ENCODE measurements at places on chromosomes 4 and X. TPM values are rescaled to one million over a fixed set of nuclear protein-coding genes. Genes with fewer than 3 reads are reported as not detected.

DNA sequence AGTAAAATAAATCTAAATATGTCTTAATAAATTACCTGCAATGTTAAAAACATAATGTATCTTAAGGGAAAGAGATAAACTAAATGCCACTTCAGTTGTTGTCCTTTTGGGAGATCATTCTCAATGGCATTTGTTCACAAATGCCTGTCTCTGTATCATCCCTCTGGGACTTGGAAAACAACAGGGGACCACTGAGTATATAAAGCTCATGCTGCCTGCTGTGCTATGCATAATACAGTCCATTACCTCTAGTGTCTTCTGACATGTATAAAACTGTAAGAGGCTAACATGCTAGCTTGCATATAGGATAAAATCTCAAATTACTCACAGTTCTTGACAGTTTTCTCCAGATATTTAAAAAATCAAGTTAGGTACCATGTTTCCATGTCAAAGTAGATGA, 503.9 kb downstream of the PDHA2 start:
- no peak for DNase-seq

GRCh38 chr4:138242076-138242833, at the start of gene SLC7A11:
Gene SLC7A11 (minus strand): TSS chr4:138242349. CDS start chr4:138242069, 280 bp downstream.
- DNase-seq = peak; percentile 27

RNF212 gene
- 7.0 TPM for polyA plus RNA-seq

SEPSECS gene
- 2.7 TPM for polyA plus RNA-seq

DNA sequence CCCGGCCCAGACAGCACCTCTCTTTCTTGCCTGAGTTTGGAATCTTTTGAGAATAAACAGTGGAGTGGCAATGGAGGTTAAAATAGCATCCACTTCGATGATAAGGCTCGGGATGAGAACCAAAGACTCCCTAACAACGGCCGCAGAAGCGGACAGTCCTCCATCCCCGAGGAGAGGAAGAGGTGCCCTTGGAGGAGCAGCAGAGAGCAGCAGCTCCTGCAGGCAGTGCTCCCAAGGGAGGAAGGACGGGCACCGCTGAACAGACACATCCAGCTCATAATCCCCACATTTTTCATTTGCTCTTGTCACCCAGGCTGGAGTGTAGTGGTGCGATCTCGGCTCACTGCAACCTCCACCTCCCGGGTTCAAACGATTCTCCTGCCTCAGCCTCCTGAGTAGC, 61.3 kb downstream of the DCTD start:
- DNase-seq = no peak

GRCh38 chrX:24055043-24055356, 244 bp downstream of the EIF2S3 start:
- no peak for DNase-seq

DNA sequence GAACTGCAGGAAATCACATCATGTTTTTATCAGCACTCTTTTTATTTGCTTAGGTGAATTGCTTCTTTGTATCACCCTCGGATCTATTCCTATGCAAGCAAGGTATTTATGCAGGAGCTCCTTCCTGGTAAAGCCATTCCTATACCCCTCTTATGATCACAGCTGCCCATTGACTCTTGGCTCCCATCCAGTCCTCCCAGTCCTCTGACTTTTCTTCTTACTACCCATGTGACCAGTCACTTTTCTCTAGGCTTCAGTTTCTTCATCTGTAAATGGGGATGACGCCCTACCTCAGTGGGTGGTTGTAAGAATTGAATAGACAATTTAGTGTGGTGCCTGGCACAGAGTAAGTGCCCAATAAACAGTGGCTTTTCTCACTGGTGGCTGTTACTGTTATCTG, 144.9 kb downstream of the FHIP1A start:
- no peak for DNase-seq

DNA sequence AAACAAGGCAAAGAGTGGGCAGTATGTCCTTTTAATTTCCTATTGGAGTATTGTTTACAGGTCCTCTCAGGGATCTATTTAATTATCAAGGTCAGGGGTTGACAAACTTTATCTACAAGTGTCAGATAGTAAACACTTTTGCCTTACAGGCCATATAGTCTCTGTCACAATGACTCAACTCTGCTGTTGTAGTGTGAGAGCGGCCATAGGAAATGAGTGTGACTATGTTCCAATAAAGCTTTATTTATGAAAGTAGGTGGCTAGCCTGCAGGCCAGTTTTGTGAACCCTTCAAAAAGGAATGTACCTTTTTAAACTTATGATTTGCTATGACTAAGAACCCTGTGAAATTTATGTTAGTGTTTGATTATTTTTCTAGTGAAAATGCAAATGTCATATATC, 156.1 kb downstream of the GPAT3 start:
- no peak for DNase-seq

DNA sequence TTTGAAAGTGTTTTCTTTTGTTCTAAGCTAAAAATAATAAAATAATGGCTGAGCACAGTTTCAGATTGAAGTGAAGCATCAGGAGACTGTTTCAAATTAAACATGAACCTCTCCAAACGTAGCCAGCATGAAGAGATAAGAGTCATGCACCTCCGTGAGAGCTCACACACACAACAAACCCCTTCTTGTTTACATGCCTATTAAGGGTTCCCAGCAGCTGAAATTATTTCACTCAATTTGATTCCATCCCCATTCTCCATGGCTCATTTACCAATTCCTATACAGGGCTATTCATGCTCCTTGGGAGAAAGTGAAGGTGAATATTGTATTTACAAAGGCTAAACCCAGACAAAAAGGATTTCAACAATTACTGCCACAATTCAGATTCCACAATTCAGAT, 954.1 kb upstream of the INTU start:
- no peak for DNase-seq

DNA sequence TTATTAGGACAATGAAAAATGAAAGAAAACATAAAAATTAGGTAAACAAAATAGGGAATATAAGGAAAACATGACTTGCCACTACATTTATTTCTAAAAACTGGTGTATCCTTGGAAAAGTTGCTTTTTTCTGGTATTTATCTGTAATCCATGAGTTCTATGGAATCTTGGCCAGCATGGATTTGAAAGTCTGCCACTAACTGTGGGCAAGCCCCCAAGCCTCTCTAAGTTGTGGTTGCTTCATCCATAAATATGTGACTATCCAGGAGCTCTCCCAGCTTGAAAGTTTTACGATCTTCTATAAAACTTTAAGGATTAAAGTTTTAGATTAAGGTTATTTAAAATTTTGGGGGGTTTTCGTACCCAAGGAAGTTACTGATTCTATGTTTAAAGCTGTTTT, 21.8 kb downstream of the RPS6KA3 start:
- DNase-seq = no peak

EVC gene
- 3.8 TPM for polyA plus RNA-seq

MTMR1 gene
- 17.0 TPM for polyA plus RNA-seq

APBB2 gene
- polyA plus RNA-seq = 56.6 TPM

FGFBP1 gene
- 0.11 TPM for polyA plus RNA-seq

DNA sequence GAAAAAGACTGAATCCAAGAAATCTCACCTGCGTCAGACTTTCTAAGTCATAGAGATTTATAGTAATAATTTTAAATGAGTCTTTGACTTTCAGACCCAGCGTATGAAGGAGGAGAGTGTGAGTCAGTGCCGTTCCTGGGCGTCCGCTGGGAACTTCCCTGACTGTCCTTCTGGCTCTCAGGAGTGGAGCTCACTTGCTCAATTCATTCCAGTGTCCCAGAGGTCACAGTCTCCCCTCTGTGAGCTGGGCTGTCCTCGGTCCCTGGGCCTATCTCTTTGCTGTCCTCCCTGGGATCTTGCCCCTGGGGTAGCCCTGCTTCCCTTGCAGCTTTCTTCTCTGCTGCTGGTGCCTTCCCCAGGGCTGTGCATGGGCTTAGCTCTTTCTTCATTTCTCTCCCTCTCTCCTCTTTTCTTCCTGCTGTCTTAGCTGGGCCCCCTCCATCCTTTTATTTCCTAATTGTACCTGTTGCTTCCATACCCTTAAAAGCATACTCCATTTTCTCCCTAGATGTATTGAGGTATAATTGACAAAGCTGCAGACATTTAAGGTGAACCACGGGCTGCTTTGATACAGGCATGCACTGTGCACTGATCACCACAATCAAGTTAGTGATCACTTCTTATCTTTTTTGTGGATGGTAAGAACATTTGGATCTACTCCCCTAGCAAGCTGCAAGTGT, 11.6 kb downstream of the SORBS2 start:
- DNase-seq = no peak

DNA sequence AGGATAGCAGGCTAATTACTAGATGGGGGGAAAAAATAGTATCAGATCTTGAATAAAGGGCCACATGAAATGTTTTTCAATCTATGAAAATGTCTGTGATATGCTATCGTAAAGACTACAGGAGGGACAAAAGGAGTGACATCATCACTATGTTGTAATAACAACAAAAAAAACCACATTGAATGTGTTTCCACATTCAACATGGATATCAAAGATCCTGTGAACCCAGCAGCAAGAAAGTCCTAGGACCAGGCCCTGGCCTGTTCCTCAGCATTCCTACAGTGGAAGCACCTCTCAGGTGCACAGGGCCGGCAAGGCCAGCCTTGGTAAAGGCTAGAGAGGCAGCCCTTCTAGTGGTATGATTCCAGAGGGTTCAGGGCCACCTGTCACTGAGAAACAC, 118.3 kb downstream of the RELL1 start:
- DNase-seq = no peak

DNA sequence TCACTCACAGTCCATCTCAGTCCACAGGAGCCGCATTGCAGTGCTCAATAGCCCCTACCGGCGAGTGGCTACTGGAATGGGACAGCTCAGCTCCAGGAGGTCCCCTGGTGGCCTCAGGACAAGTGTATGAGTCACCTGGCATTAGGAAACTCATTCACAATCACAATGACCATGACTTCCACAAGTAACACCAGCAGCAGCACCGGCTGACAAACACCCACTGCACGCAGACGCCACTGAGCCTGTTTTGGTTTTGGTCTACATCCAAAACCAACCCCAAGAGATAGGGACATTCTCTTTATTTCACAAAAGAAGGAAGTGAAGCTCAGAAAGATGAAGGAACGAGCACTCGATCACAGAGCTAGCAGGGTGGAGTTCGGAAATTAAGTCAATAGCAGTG, 8.1 kb downstream of the JAKMIP1 start:
- no peak for DNase-seq

PGAM4 gene
- polyA plus RNA-seq = not detected

UGT8 gene
- not detected for polyA plus RNA-seq

TSPAN7 gene
- polyA plus RNA-seq = 0.39 TPM

- no peak for DNase-seq
Observed at GRCh38 chrX:153226344-153227185, 47.5 kb downstream of the MAGEA1 start.
